T-cell (primary cell): ENCODE measurements at places on chromosomes 2 and 18.
A peak's percentile ranks its signal among the peaks of the same experiment; 100 is the strongest.

DNA sequence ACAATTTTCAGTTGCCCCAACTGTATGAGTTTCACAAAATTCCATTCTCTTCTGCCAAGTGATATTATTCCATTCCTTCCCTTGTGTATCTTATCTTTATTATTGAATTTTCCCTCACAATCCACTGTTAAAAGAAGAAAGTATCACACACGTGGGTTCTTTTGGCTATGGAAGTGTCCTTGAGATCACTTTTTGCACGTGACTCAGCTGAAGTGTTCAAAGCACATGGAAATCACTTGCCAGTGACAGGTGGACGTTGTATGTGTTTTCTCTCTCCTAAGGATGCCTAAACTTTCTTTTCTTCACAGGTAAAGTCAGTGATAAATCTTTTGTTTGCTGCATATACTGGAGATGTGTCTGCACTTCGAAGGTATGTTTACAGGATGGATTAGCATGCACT lies 60.7 kb downstream of the STAT1 start:
- no peak for DNase-seq
- no peak overlapping the region for H3K27ac ChIP-seq
- no peaks in the 10 kb centered on the region for H3K27me3 ChIP-seq
- H3K36me3 ChIP-seq, result no peaks in the 10 kb centered on the region
- no peak overlapping the region for H3K4me3 ChIP-seq
- peaks cover 3% of the 10 kb centered on the region for H3K4me1 ChIP-seq

- no peaks in the 10 kb centered on the region for H3K27me3 ChIP-seq
- no peak overlapping the region for H3K4me3 ChIP-seq
- no peak overlapping the region for H3K27ac ChIP-seq
- no peaks in the 10 kb centered on the region for H3K36me3 ChIP-seq
- H3K4me1 ChIP-seq, result no peaks in the 10 kb centered on the region
These were observed 6.3 kb upstream of the NRP2 start for GRCh38 chr2:205675861-205676516.

DNA sequence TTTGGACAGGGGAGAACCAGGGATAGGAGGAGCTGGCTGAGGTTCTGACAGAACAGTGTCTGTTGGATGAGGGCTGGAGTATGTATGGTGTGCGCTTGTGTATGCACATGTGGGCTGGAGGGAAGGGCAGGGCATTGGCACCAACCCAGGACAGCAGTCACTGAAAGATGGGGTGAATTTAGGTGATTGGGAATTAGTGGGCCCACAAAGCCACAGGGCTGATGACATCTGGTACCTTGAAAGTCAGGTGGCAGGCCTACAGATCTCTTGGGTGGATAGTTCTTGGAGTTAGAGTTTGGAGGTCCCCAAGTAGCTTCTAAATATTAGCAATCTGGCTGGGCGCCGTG lies 45.7 kb downstream of the C2orf42 start:
- peaks cover 6% of the 10 kb centered on the region for H3K36me3 ChIP-seq
- peaks cover 28% of the 10 kb centered on the region for H3K4me1 ChIP-seq
- no peaks in the 10 kb centered on the region for H3K27me3 ChIP-seq
- no peak overlapping the region for H3K4me3 ChIP-seq
- H3K27ac ChIP-seq, result no peak overlapping the region
- no peak for DNase-seq

GRCh38 chr2:39665811-39666490 lies at the start of gene TMEM178A:
TMEM178A (plus strand) TSS chr2:39665917; CDS start chr2:39665975, 58 bp downstream.
- no peaks in the 10 kb centered on the region for H3K4me1 ChIP-seq
- H3K27ac ChIP-seq, result no peak within 1 kb of the TSS
- no peak for DNase-seq
- H3K36me3 ChIP-seq, result no peaks in the 10 kb centered on the region
- peak within 1 kb of the TSS; percentile 41 for H3K4me3 ChIP-seq
- H3K27me3 ChIP-seq, result peaks cover 25% of the 10 kb centered on the region

- H3K4me1 ChIP-seq, result peaks cover 58% of the 10 kb centered on the region
- no peaks in the 10 kb centered on the region for H3K27me3 ChIP-seq
- H3K4me3 ChIP-seq, result no peak overlapping the region
These were observed 63.5 kb downstream of the ANKRD44 start for GRCh38 chr2:197247083-197247482.

GRCh38 chr2:241958818-241959545 lies 89.5 kb downstream of the RTP5 start:
- H3K4me1 ChIP-seq, result no peaks in the 10 kb centered on the region
- H3K27ac ChIP-seq, result no peak overlapping the region
- no peak for DNase-seq
- H3K4me3 ChIP-seq, result no peak overlapping the region
- no peaks in the 10 kb centered on the region for H3K27me3 ChIP-seq

DNA sequence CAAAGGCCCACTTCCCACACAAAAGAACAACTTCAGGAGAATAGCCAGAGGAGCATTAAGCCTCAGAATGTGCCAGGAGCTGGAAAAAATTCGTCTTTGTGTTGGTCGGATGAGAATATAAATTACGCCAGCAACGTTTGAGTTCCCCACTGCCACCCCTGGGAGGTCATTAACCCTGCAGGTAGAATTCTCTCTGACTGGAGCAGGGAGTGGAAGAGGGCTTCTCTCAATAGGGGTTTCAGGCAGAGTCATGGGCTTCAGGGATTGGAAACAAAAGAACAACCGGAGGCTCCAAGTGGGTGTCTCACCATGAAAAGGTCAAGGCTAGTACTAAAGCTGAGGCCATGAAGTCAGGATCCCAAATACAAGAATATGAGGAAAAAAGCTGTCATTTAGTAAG lies 69.0 kb upstream of the DDX18 start:
- no peak overlapping the region for H3K4me3 ChIP-seq
- H3K27ac ChIP-seq, result no peak overlapping the region
- no peaks in the 10 kb centered on the region for H3K27me3 ChIP-seq
- no peaks in the 10 kb centered on the region for H3K36me3 ChIP-seq
- DNase-seq, result no peak

DNA sequence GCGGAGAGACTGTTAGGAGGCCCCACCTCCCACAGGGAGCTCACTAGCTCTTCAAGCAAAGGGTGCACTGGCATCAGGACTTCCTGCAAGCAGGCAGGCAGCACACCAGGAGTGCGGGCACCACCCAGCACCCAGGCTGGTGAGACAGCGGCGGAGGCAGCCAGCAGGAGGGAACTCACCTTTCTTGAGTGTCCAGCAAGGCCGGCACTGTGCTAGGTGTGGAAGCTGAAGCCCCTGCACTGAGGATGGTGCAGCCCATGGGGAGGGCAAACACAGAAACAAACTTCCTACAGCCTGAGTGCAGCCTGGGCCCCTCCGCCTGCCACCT lies 100.7 kb upstream of the ID2 start:
- no peak overlapping the region for H3K27ac ChIP-seq
- H3K27me3 ChIP-seq, result peaks cover 44% of the 10 kb centered on the region
- H3K36me3 ChIP-seq, result no peaks in the 10 kb centered on the region
- H3K4me3 ChIP-seq, result no peak overlapping the region
- no peak for DNase-seq

- no peaks in the 10 kb centered on the region for H3K36me3 ChIP-seq
- H3K27me3 ChIP-seq, result peaks cover 17% of the 10 kb centered on the region
- no peak overlapping the region for H3K27ac ChIP-seq
- no peak for DNase-seq
These were observed 5.6 kb downstream of the TMEM247 start for GRCh38 chr2:46485002-46485401.

GRCh38 chr18:73895701-73896100 lies 251.9 kb downstream of the FBXO15 start:
- no peaks in the 10 kb centered on the region for H3K4me1 ChIP-seq
- H3K27ac ChIP-seq, result no peak overlapping the region
- no peak overlapping the region for H3K4me3 ChIP-seq
- peaks cover 5% of the 10 kb centered on the region for H3K27me3 ChIP-seq

DNA sequence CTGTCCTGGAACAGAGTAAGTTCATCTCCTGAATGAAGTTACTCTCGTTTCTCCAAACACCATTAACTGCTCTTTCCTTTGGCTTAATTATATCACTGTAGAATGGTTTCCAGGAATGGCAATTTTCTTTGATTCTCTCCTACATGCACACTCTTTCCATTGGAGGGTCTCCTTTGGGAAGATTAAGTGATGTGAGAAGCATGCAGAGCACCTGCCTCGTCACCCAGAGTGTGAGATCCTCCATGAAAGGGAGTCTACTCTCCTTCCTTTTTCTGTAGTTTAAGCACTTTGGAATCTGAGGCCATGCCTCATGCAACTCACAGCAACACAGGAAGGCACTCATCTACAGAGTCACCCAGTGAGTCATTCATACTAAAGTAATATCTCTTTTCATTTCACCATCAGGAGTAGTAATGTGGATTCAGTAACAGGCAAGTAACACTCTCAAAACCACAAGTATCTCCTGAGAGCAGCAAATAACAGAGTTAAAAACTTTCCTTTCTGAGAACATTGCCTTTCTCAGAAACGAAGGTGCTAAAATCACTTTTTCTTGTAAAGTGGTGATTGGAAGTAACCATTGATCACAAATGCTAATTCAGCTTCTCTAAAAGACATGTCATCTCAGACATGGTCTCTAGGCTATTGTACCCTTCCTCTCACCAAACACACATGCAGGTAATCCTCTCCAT lies 52.8 kb upstream of the IL1RL1 start:
- H3K27ac ChIP-seq, result peak overlapping the region; percentile 21
- peaks cover 2% of the 10 kb centered on the region for H3K4me1 ChIP-seq
- DNase-seq, result no peak
- no peaks in the 10 kb centered on the region for H3K27me3 ChIP-seq
- no peak overlapping the region for H3K4me3 ChIP-seq

DNA sequence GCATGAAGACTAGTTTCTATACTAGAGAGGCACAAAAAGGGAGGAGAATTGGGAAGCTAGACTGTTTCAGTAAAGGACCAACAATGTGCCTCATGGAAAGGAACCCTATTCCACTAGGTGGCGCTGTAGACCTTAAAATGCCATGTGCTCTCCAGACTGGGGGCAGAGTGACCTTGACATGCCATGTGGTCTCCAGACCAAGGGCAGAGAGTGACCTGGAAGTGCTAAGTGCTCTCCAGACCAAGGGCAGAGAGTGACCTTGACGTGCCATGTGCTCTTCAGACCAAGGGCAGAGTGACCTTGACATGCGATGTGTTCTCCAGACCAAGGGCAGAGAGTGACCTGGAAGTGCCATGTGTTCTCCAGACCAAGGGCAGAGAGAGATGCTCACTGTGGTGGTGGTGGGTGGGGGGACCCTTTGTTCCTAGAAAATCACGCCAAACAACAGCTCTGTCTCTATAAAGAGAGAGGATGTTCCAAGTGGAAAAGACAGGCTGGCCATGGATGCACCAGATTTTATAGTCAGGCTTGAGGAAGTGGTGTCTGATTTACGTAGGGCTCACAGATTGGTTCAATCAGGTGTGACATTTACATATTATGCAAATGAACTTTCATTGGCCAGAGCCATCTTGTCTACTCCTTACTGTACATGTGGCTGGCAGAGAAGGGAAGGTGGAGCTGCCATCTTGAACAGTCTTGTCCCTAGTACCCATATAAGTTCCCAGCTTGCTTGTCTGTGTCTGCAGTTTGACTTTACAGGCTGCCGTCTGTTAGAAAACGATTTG lies 344.0 kb upstream of the DDX18 start:
- no peaks in the 10 kb centered on the region for H3K27me3 ChIP-seq
- no peaks in the 10 kb centered on the region for H3K4me1 ChIP-seq
- no peak for DNase-seq
- no peaks in the 10 kb centered on the region for H3K36me3 ChIP-seq
- H3K4me3 ChIP-seq, result no peak overlapping the region
- no peak overlapping the region for H3K27ac ChIP-seq

DNA sequence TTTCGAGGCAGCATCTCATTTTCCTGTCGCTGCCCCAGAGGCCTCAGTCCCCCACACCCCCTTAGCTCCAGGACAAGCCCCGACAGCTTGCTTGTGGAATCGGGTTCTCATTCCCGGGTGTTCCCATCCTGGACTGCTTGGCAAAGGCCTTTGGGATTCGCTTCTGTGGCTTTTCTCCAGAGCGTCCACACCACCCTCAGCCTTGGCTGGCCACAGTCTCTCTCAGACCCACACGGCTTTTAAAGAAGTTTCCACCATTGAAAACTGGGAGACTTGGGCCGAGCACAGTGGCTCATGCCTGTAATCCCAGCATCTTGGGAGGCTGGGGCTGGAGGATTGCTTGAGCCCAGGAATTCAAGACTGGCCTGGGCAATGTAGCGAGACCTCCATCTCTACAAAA lies 2.7 kb downstream of the ESPNL start:
- no peak for DNase-seq
- H3K4me3 ChIP-seq, result no peak overlapping the region
- no peak overlapping the region for H3K27ac ChIP-seq
- no peaks in the 10 kb centered on the region for H3K4me1 ChIP-seq

- H3K4me3 ChIP-seq, result no peak overlapping the region
- DNase-seq, result no peak
- no peak overlapping the region for H3K27ac ChIP-seq
- H3K4me1 ChIP-seq, result no peaks in the 10 kb centered on the region
- H3K36me3 ChIP-seq, result no peaks in the 10 kb centered on the region
These were observed 19.7 kb downstream of the CFAP65 start for GRCh38 chr2:219021591-219021990.

DNA sequence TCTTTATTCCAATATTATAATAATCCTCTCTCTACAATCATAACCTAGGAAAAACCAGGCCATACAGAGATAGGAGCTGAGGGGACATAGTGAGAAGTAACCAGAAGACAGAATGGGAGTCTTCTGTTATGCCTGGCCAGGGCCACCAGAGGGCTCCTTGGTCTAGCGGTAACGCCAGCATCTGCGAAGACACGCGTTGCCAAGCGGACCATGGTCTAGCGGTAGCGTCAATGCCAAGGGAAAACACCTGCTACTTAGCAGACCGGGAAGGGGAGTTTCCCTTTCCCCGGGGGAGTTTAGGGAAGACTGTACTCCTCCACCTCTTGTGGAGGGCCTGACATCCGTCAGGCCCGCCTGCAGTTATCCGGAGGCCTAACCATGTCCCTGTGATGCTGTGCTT lies 36.6 kb downstream of the ARL6IP6 start:
- no peak overlapping the region for H3K4me3 ChIP-seq
- H3K27me3 ChIP-seq, result no peaks in the 10 kb centered on the region
- DNase-seq, result no peak
- no peaks in the 10 kb centered on the region for H3K4me1 ChIP-seq

DNA sequence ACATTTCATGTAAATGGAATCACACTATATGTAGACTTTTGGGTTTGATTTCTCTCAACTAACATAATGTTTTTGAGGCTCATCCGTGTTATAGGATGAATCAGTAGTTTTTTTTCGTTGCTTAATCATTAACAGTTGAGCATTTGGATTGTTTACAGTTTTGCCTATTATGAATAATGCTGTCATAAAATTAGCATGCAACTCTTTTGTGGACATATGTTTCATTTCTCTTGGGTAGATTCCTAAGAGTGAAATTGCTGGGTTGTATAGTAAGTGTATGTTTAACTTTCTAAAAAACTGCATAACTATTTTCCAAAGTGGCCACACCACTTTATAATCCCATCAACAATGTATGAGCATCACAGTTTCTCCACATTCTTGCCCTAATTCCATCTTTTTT lies 7.7 kb upstream of the RHBDD1 start:
- no peaks in the 10 kb centered on the region for H3K27me3 ChIP-seq
- H3K27ac ChIP-seq, result no peak overlapping the region

DNA sequence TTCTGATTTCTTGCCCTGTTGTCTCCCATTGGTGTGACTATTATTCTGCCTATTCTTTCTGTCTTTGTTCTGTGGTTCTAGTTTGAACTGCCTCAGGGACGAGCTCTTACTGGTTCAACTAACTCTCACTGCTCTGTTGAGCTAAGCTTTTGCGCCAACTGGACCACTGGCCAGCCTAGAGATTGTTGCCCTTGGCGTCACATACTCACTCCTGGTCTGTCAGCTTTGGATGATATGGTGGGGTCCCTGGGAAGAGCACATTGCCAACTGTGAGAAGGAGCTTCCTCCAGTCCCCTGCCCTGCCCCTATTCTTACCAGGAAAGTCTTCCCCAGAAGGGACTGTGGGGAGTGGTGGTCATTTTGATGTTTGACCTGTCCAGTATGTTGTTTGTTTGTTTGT lies 6.0 kb downstream of the MTHFD2 start:
- peaks cover 38% of the 10 kb centered on the region for H3K4me1 ChIP-seq
- peaks cover 9% of the 10 kb centered on the region for H3K36me3 ChIP-seq
- no peak overlapping the region for H3K4me3 ChIP-seq
- no peaks in the 10 kb centered on the region for H3K27me3 ChIP-seq
- DNase-seq, result no peak
